LHCN-M2 (cell line): ENCODE measurements at places on chromosomes 2 and 18.

DNA sequence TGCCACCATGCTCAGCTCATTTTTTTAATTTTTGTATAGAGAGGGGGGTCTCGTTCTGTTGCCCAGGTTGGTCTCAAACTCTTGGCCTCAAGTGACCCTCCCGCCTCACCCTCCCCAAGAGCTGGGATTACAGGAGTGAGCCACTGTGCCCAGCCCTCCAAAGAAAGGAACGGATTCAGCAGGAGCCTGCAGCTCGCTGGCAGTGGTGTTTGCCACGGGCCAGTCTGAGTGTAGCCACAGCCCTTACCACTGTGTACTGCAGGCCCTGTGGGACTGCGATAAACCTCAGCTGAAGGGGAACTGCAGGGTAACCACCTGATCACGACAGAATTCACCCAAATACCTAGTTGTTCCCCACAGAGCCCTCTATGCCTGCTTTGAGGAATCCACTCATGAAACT lies 6.8 kb downstream of the COPS9 start:
- no peak for DNase-seq

- peak; percentile 35 for DNase-seq
These were observed 419.0 kb downstream of the DSC3 start for GRCh38 chr18:30623401-30624065.

- no peak for DNase-seq
These were observed 5.6 kb downstream of the CPSF3 start for GRCh38 chr2:9428965-9429577.

DNA sequence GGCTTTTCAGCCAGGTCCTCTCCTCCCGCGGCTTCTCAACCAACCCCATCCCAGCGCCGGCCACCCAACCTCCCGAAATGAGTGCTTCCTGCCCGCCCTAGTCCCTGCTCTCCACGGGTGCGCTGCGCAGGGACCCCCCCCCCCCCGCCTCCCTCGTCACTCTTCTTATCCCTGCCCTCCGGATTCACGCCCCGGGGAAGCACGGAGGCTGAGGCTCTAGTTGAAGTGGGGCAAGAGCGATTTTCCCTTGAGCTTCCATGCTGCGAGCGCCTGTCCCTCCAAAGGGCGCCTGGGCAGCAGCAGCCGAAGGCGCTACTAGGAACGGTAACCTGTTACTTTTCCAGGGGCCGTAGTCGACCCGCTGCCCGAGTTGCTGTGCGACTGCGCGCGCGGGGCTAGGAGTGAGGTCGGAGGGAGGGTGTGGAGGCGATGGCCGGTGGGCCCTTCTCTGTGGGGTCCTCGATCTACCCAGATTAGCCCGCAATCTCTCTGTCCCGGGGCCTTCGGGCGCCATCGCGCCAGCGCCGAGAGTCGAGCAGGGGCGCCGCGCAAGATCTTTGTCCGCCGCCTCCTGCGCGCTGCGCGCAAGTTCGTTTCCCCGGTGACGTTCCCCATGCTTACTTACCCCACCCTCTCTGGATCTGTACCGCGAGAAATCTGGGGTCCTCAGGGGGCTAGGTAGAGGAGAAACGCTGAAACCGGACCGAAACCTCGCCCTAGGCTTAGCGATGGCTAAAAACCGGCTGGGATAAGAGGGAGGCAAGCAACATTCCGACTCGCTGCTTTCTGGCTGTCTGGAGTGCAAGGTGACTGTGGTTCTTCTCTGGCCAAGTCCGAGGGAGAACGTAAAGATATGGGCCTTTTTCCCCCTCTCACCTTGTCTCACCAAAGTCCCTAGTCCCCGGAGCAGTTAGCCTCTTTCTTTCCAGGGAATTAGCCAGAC lies 677 bp downstream of the GAD1 start:
- DNase-seq = no peak

GRCh38 chr2:20501974-20502373 lies 55.1 kb downstream of the RHOB start:
- peak; percentile 96 for DNase-seq

GRCh38 chr2:68119504-68119903 lies 38.2 kb upstream of the PNO1 start:
- no peak for DNase-seq

GRCh38 chr2:72236445-72237067 lies 88.9 kb upstream of the CYP26B1 start:
- peak; percentile 83 for DNase-seq
